ENCODE measurements at places on chromosomes 5 and 9.

GRCh38 chr9:105373723-105374122 is 74.1 kb upstream of the FSD1L start:
- DNase-seq: no peak

GRCh38 chr5:139190125-139190524 is 8.0 kb downstream of the SIL1 start:
- peak; percentile 32 for DNase-seq

DNA sequence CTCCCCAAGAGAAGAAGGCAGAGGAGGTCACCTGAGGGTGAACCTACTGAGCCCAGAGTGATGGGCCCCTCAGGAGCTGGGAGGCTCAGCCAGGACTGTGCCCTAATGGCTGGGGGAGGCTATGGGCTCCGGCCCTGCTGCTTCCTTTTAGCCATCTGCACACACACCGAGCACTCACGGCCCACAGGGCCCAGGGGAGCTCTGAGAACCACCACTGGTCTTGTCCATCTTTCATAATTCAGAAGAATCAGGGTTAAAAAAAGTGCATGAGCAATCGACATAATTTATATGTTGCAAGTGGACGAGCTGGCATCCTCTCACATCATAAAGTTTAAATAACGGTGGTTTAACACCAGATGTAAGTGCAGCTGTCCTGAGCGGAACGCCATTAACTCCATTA is 162.1 kb downstream of the FSTL4 start:
- no peak for DNase-seq

GRCh38 chr5:14778792-14779070 is 92.8 kb downstream of the ANKH start:
- DNase-seq: no peak

All from dermis blood vessel endothelial cell (primary cell).